ENCODE measurements at places on chromosomes 12 and 14.

DNA sequence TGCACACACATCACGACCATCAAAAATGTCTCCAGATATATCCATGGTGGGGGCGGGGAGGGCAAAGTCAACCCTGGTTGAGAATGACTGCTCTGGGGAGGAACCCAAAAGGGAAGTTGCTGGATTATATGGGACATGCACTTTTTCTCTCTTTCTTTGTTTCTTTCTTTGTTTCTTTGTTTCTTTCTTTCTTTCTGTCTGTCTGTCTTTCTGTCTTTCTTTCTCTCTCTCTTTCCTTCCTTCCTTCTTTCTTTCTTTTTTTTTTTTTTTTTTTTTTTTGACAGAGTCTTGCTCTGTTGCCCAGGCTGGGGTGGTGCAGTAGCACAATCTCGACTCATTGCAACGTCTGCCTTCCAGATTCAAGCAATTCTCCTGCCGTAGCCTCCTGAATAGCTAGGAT, 71.5 kb downstream of the TBX5 start:
- no peak for DNase-seq

GRCh38 chr12:99170037-99170436, 477.5 kb upstream of the GARIN6 start:
- no peak for DNase-seq

- DNase-seq, result no peak
Measured at GRCh38 chr12:131934535-131934934, 5.5 kb downstream of the PUS1 start.

DNA sequence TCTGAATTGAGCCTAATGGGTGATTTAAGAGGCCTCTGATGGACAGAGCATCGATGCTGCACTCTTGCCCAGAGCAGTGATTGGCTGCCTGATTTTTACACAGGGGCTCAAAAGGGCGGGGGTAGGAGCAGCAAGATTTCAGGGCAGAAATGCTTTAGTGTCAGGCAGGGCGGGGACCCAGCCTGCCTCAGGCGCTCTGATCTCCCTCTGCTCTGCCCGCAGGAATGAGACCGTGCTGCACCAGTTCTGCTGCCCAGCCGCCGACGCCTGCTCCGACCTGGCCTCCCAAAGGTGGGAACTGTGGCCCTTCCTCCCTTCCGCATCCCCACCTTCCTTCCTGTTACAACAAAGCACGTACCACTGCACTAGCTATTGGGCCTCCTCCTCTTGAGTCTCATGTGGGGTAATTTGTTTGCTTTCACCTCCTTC, 32.4 kb downstream of the IQSEC3 start:
- DNase-seq, result no peak

DNA sequence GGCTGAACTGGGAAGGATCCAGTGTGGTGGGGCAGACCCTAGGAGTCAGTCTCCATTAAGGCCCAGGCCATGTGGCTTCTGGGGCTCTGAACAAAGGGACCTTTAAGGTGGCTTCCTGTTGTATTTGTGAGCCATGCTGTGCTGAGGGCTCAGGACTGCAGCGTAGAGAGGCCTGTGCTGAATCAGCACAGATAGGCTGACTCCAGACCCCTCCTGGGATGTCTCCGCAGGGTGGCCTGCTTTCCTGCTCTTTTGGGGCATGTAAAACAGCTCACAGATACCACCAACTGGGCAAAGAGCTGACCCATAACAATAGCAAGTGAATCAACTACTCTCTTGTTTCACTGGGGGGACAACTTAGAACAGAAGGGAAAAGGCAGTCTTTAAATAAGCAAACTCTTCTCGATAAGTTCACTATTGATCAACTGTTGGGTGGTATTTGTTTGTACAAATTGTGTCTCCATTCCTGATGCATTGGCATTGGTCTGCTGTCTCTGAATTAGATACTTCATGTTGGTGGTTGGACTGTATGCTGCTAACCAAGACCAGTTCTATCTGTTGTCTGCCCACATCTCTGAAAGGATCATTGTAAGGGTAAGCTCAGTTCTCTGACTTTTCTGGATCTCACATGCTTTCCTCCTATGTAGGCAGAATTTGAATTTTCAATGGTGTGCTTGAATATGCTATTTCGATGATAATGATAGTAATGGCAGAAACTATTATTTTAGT, 71.8 kb downstream of the MYRFL start:
- DNase-seq, result no peak

DNA sequence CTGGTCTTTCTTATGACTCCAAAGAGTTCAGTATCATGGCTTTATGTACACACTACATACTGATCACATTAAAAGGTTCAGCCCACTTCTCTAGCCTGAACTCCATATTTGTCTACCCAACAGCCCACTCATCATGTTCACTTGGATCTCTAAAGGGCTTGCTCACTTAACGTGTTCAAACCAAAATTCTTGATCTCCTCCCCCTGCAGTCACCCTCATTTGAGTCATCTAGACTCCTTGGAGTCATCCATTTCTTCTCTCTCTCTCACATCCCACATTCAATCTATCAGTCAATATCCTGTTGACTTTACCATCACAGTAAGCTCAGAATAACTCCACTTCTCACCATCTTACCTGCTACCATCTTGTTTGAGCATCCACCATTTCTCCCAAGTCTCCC, 148.4 kb upstream of the ARID2 start:
- no peak for DNase-seq

GRCh38 chr14:34623506-34623905, 6.4 kb downstream of the SNX6 start:
- DNase-seq, result no peak

DNA sequence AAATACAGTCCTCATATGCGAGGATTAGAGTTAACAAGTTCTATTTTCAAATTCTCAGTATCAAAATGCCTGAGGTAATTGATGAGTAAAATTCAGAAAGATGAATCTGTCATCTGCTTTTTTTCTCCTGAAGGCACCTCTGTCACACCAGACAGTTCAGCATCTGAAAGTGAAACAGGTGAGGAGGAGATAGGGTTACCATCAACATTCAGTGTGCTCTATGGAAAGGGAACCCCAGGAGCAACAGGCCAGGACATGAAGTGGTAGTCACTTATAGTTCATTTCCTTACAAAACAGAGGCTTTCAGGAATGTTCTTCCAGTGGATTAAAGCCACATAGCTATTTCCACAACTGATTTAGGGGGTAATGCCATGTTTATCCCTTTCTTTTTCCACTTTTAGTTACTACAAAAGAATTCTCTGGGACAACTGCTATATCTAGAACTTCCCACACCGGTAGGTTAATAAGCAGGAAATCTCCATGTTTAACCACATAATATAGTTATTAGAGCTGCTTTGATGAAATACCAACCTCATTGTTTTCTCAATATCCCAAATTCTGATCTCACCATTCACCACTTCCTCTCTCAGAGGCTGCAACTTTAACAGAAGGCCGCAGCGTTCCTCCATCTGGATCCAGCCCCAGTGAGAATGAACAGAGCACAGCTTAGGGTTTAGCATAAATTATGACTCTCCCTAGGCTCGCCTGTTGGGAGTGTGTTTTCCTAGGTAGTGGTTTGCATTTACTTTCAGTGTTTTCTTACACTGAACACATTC, 177.0 kb upstream of the CNTN1 start:
- DNase-seq, result no peak

DNA sequence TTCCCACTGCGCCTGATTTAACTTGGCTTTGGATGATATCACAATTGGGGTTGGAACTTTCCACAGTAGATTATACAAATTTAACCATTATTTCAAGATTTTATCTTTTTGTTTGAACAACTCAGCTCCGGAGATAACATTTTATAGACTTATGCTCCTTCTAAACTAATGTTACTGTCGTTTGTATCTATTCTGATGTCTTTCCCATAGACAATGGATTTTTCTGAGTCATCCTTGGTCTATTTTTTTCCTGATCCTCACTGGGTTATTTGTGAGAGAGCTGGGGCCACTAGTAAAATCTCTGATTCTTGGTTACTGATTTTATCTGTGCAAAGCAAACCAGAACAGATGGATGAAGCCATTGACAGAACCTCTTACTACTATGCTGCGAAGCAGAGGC, 175.1 kb downstream of the SLC38A4 start:
- DNase-seq, result no peak

DNA sequence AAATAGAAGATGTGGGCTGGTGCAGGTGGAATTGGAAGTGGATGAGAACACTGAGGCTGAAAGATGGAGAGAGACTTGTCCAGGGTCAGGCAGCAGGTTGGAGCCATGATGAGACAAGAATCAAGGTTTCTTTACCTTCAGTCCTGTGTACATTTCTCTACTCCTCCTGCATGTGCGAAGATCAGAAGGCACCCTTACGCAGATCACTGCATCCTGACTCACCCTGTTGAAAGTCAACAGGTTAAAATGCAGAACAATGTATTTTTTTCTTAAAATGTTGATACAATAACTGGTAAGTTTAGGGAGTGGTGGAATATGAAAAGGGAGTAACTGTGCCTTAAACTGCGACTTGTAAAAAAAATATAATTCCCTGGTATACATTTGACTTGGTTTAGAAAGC, 47.8 kb downstream of the TESPA1 start:
- no peak for DNase-seq

- DNase-seq, result no peak
Measured at GRCh38 chr12:130752692-130753230, 36.7 kb upstream of the RIMBP2 start.

DNA sequence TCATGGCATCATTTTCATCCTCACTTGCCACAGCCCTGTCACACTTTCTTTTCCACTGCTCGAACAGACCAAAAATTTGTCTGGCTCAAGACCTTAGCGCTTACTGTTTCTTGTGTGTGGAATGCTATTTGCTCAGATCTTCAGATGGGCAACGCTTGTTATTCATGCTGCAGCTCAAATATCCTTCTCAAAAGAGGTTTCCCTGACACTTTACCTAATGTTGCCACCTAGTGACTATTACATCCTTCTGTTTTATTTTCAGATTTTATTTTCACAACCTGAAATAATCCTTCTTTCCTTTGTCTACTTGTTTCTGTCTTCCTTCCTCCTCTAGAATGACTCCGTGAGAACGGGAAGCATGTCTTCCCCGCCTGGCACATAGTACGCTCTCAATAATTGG, 5.6 kb downstream of the FBXO33 start:
- no peak for DNase-seq

GRCh38 chr14:68770553-68771286, 22.1 kb downstream of the ZFP36L1 start:
- no peak for DNase-seq

GRCh38 chr12:103908246-103908541, 22.0 kb upstream of the HSP90B1 start:
- DNase-seq, result no peak

GRCh38 chr14:95524706-95525512, 8.5 kb upstream of the SYNE3 start:
- DNase-seq, result no peak

GRCh38 chr12:109554761-109555160, 18.5 kb downstream of the MMAB start:
- DNase-seq, result no peak

- DNase-seq, result no peak
Measured at GRCh38 chr14:96091941-96092411, 52.8 kb downstream of the C14orf132 start.

GRCh38 chr12:104462931-104463339, 6.2 kb downstream of the CHST11 start:
- peak; percentile 40 for DNase-seq

All from T-helper 9 cell (primary cell).